NCI-H774 (cell line): ENCODE measurements at places on chromosomes 16 and 17.

DNA sequence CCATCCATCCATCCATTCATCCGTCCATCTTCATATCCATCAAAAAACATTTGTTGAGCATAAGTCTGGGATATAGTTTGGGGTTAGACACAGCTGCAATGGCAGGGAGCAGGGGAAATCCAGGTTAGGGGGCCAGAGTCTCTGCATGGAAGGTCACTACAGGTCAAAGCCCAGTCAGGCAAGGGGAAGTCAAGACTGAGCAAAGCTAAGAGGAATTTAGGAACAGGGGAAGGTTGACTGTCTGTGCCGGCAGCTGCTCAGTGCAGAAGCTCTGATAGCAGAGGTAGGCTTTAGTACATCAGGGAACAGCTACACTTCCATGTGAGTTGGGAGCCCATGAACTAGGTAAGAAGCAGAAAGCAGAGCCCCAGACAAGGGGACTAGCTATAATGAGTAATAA lies 68.1 kb downstream of the IRF8 start:
- no peak for DNase-seq

- no peak for DNase-seq
Observed at GRCh38 chr16:84950906-84951305, 60.4 kb downstream of the ZDHHC7 start.

GRCh38 chr17:73954951-73955350 lies 248.5 kb upstream of the RPL38 start:
- DNase-seq = no peak

DNA sequence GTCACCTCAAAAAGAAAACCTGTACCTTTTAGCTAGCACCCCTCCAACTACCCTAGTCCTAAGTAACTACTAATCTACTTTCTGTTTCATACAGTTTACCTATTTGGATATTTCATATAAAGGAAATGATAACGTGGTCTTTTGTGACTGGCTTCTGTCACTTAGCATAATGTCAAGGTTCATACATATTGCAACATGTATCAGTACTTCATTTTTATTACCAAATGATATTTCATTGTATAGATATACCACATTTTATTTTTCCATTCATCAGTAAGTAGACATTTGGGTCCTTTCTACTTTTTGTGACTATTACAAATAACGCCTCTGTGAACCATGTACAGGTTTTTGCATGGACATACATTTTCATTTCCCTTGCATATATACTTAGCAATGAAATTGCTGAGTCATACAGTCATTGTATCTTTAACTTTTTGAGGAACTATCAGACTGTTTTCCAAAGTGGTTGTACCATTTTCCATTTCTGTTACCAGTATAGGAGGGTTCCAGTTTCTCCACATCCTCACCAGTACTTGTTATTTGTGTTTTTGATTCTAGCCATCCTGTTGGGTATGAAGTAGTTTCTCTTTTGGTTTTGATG lies 23.7 kb downstream of the MOSMO start:
- no peak for DNase-seq

- no peak for DNase-seq
Observed at GRCh38 chr16:84462296-84463210, 41.9 kb downstream of the MEAK7 start.

GRCh38 chr17:50721194-50722010 lies 2.0 kb downstream of the LUC7L3 start:
- DNase-seq = no peak

DNA sequence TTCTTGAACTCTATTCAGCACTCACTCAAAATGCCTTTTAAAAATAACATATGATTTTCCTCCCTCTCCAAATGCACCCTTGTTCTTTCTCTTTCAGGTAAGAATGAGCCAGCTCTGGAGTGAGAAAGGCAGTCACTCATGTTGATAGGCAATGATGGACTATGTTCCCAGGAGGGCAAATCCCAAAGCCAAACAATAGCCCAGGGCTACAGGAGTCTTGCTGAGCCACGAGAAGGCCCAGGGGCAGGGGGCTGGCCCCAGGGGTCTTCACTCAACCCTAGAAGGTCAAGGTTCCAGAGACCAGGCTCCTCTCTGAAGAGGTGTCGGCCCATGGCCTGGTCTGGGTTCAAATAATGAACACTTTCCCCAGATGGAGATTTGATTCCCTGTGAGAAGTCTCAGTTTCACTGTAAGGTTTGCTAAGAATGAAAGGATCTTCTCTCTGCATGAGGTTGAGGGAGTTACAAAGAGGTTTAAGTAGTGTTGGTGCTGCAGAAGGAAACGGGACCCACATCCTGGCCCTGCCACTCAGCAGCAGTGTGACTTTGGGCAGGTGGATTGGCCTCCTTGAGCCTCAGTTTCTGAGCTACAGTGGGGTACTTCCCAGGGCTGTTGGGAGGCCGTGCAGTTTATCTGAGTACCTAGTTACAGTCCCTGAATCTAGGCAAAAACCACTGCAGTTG lies 49.0 kb downstream of the RTN4RL1 start:
- no peak for DNase-seq

GRCh38 chr16:85335584-85336491 lies 223.6 kb upstream of the CIBAR2 start:
- DNase-seq = no peak

GRCh38 chr16:73047536-73048291 lies at the start of gene ZFHX3:
TSS of gene ZFHX3 (minus strand) at chr16:73048128. CDS start at chr16:72960145, 87,983 bp downstream.
- no peak for DNase-seq

DNA sequence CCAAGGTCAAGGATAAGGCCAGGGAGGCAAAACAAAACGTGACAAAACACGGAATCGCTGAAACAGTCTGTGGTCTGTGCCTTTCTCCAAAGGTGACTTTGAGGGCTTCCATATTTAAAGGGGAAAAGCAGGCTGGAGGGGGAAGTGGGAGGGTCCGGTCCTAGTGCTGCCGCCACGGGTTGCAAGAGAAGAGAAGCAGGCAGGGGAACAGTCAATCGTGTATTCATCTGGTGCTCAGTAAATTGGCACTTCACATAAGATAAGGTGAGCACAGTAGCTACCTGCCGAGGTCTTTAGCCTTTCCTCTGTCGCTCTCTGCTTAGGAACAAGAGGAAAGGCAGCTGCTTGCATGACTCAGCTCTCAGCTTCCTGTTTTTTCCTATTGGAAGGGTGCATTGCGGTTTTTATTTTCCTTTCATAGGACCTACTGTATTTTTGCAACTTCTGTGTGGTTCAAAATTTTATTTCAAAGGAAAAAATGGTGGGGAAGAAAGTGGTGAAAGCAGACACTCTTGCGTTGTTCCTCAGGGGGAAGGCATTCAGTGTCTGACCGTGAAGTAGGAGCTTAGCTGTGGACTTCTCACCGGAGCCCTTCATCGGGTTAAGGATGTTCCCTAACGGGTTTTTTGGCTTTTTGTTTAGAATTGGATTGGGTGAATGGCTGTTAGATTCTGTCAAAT lies 7.1 kb upstream of the LGALS3BP start:
- peak; percentile 37 for DNase-seq

DNA sequence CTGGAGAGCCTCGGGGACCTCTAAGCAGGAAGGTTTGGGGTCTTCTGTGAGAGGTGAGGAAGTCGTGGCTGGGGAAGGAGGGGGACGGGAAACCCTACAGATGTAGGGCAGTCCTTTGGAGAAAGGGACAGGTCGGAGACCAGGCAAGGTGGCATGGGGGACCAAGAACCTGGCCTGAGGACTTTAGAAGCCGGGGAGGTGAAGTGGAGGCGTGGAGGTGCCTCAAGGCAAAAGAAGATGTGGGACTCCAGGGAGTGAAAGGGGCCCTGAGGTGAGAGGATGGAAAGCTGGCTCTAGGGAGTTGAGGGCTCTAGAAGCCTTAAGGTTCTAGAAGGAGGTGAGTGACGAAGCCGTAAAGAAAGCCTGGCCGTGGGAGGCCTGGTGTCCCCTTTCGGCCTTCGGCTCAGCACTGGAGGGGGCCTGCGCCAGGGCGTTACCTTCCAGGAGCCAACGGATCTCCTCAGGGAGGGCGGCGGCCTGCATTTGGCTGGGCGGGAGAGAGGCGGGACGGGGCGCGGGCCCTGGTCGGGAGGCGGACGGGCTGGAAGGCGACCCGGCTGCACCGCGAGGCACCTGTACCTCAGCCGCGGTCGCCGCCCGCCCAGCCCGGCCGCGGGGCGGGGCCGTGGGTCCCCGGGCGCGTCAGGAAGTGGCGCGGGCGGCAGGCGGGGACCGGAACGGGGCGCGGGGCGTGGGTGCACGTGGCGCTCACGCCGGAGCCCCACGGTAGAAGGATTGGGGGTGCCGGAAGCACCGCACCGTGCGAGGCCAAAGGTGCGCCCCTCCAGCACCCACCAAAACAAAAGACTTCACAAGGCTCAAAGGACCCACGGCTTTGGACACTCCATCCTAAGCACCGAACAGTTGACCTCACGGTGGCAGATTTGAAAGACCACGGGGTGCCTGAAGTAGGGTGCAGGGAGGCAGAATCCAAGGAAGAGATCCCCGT lies at the start of gene SKAP1:
SKAP1 (minus strand) TSS at position 577 of the 949 bp plus-strand sequence.
- peak; percentile 77 for DNase-seq

DNA sequence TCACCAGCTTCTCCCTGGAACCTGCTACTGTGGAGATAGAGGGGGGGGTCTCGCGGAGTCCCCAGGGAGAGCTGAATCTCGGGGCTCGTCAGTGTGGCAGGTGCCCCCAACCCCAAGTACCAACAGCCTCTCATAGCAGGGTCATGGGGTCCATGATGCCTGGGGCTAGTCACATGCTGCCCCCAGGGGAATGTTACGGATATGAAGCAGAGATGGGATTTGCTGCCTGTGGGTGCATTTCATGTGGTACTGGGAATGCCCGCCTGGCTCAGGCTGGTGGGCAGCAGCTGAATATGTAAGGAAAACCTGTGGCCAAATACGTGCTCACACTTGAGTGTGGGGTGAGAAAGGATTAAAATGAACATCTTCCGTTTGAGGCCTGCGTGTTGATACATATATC lies 49.4 kb downstream of the MEAK7 start:
- DNase-seq = no peak

DNA sequence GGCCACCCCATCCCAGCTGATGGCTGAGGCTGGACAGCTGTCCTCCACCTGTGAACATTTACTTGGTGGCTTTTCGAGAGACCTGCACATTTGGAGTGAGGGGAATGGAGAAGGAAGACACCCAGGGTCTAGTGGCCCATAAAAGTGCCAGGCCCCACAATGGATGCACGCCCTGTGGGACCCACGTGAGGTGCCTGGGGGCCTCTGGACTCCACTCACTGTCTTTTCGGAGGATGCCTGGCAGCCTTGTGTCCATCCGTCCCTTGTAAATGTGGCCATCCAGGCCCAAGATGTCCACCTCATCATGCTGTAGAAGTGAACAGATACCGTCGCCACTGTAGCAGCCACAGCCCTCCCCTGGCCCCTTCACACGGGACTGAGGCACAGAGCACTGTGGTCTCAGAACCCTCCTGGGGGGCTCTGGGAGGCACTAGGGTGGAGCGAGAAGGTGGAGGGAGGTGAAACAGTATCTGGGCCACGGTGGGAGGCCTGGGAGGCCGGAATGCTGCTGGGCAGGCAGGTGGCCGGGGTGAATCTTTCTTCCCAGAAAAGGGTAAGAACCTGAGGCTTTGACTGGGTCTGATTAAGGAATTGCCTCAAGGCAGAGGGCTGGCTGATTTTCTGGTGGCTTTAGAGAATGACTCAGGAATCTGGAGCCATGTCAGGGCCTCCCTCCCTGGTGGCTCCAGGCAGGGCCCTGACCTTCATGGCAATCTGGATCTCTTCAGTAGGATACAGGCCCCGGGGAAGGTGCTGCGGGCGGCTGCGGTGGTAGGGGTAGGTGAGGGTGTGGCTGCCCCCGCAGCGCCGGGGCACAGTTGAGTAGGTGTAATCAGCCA lies 11.5 kb downstream of the UBALD2 start:
- DNase-seq = no peak

GRCh38 chr16:89155851-89156739 lies 15.5 kb upstream of the CDH15 start:
- DNase-seq = no peak

- DNase-seq = no peak
Observed at GRCh38 chr17:77163001-77163400, 22.2 kb downstream of the SEC14L1 start.

- no peak for DNase-seq
Observed at GRCh38 chr17:56883616-56884015, 30.2 kb downstream of the TRIM25 start.

GRCh38 chr16:88308441-88309173 lies 74.2 kb upstream of the ZNF469 start:
- DNase-seq = no peak

DNA sequence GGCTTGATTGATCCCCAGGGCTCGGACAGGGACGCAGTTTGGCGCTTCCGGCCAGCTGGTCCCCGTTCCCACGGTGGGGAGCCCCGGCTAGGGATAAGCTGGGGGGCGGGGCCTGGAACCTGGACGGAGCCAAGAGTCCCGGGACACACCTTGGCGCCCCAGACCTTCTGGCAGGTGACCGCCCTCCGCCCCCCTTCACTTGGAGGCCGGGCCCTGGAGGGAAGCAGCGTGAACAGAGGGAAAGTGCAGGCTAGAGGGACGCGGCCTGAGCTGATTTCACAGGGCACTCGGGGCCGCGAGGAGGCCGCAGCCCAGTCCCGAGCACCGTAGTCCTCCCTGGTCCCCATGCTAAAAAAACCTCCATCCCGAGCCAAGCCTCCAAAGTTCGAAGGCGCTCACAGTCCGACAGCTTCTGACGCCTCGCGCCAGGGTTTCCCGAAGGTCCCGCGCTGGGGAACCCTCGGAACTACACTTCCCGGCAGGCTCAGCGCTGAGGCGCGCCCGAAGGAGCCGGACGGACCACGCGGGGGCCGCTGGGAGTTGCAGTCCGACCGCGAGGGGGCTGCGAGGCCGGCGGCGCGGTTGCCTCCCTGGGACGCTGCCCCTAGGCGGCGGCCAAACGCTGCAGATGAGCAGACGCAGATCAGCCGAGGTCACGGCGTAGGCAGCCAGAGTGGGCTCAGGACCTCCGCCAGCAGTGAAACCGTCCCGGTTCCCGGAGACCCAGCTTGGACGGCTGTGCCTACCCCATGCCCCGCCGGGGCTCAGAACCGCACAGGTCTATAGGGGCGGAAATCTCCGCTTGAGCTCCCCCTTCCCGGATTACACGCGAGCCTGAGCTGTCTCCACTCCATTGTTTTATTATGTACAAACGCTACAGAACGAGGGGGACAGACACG lies at the start of gene TBX6:
TBX6 (minus strand) TSS at position 451 of the 899 bp plus-strand sequence. CDS start 731 bp downstream, outside the sequence.
- DNase-seq = peak; percentile 89

GRCh38 chr17:75428543-75429469 lies 23.3 kb upstream of the GRB2 start:
- no peak for DNase-seq

GRCh38 chr17:55814377-55814776 lies 63.5 kb downstream of the PCTP start:
- no peak for DNase-seq
